Right ventricle myocardium inferior (tissue), 1 donor: ENCODE measurements at places on chromosomes 11 and 22. TPM values are rescaled to one million over a fixed set of nuclear protein-coding genes. Genes with fewer than 3 reads are reported as not detected.

Gene ZW10
- 9.6 TPM for total RNA-seq

Gene KRTAP5-11
- total RNA-seq, result not detected

Gene CYTH4
- total RNA-seq, result 7.5 TPM

Gene RBMXL2
- total RNA-seq, result not detected

Gene PGA4
- not detected for total RNA-seq

Gene C22orf42
- not detected for total RNA-seq

Gene MS4A12
- not detected for total RNA-seq

Gene BTG4
- total RNA-seq, result not detected

Gene DESI1
- 41.6 TPM for total RNA-seq

Gene FOLH1
- total RNA-seq, result 0.35 TPM

Gene KCNQ1
- 40.0 TPM for total RNA-seq

Gene CSNK2A3
- total RNA-seq, result 0.62 TPM

Gene OR4A16
- total RNA-seq, result not detected

Gene PGR
- 6.6 TPM for total RNA-seq

Gene MOGAT2
- 0.22 TPM for total RNA-seq

Gene SHISAL1
- 1.5 TPM for total RNA-seq

Gene PRODH
- 7.4 TPM for total RNA-seq

Gene PAMR1
- total RNA-seq, result 14.5 TPM

Gene FDX1
- total RNA-seq, result 22.5 TPM

Gene RAB36
- total RNA-seq, result 0.54 TPM

Gene SOX10
- total RNA-seq, result 1.9 TPM

Gene CD3D
- not detected for total RNA-seq

Gene MACROD1
- total RNA-seq, result 119 TPM

Gene PGA5
- 0.95 TPM for total RNA-seq

Gene FXYD2
- 2.7 TPM for total RNA-seq

Gene PATE4
- not detected for total RNA-seq

Gene MFRP
- not detected for total RNA-seq

Gene OR51B4
- total RNA-seq, result not detected

Gene TMEM45B
- not detected for total RNA-seq

Gene PIK3IP1
- total RNA-seq, result 13.7 TPM

Gene TCN1
- not detected for total RNA-seq

Gene CBX7
- total RNA-seq, result 66.0 TPM

Gene TMEM41B
- 17.4 TPM for total RNA-seq

Gene RAB39A
- 1.1 TPM for total RNA-seq

Gene HBD
- total RNA-seq, result not detected

Gene CRACR2B
- total RNA-seq, result 24.3 TPM

Gene SELENOO
- total RNA-seq, result 15.5 TPM

Gene OLFML1
- 8.5 TPM for total RNA-seq
